Suppressor macrophage treated with lipopolysaccharide for 4 hours (primary cell): ENCODE measurements at places on chromosomes 16 and 17.

- peak; percentile 74 for DNase-seq
These were observed 32.0 kb downstream of the KDM8 start for GRCh38 chr16:27235055-27235937.

- DNase-seq = peak; percentile 44
These were observed 4.4 kb downstream of the NSMCE1 start for GRCh38 chr16:27264151-27264550.

GRCh38 chr16:67443265-67443664, 12.3 kb downstream of the HSD11B2 start:
- no peak for DNase-seq

DNA sequence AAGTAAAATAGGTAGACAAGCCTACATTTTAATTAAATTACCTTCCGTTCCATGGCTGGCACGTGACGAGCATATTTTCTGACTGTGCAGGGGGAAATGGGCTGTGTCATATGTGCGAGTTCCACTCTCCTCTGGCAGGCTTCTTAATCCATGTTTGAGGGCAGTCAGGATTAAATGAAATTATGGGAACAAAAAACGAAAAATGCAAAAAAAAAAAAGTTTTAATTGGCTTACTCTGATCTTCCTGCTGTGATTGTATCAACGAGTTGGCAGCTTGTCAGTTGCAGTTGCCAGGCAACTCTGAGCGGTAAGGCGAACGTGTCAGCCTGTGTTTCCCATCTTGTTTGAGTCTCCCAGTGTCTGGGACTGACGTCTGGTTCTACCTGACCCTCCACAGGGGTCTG, 302.9 kb upstream of the XYLT1 start:
- no peak for DNase-seq

GRCh38 chr16:50377001-50377400, 8.2 kb upstream of the BRD7 start:
- peak; percentile 10 for DNase-seq

GRCh38 chr17:18858567-18859245, 775 bp downstream of the PRPSAP2 start:
- no peak for DNase-seq

DNA sequence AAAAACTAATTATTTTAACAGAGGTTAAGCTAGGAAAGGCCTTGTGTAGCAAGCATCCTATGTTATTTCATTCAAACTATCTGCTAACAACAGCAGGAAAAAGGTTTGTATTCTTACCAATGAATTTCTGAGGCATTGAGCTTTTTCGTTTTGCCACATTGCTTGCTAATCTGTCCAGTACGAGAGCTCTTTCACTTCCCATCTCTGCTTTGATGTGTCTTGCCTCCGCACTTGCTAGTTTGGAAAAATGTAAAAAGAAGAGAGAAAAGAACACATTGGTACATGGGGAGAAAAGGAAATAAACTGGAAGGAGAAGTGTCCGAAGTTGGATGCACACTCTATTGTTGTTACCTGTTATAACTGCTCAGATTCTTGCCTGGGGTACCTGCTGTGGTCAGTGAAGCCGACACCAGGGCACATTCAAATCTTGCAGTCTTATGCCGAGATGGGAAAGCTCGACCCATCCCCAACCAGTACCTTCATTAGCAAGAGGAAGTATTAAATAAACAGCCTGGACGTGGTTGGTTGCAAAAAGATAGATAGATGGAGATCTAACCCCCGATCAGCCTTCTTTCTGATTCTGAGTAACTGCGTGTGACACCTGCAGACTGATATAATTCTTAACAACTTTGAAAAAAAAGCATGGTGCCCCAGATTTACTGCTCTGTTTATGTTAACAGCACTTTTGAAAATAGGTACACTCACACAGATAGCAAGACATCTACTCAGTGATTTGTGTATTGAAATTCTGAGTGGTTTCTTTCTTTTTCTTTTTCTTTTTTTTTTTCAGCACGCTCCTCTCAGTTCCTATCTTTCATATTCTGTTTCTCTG, 40.0 kb downstream of the GRB7 start:
- DNase-seq = no peak

- DNase-seq = no peak
These were observed 11.2 kb downstream of the GTF3C1 start for GRCh38 chr16:27538528-27538927.
